Activated CD4-positive, alpha-beta T cell treated with anti-CD3 and anti-CD28 coated beads, Interleukin-2, amount 10 ng/mL, durations not matched to agents 24 days and 14 days (primary cell): ENCODE measurements at places on chromosomes 2 and 18. TPM values are rescaled to one million over a fixed set of nuclear protein-coding genes. Genes with fewer than 3 reads are reported as not detected.
A peak's percentile ranks its signal among the peaks of the same experiment; 100 is the strongest.

DNA sequence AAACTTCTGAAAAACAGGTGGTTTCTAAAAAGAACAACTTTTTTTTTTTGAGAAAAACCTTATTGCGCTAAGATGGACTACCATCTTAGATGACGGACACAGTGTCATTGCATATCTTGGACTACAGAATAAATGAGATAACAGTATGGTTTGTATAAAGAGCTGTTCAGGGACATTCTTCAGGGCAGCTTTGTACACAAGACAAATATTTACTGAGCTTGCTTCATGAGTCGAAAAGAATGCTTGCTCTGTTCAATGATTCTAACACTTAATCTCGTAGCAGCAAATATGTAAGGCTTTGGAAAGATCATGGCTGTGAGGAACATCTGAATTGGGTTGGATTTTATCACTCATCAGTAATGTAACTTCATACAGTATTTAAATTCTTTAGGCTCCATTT, 282.5 kb upstream of the CWC22 start:
- no peak overlapping the region for H3K27ac ChIP-seq
- H3K4me1 ChIP-seq: no peaks in the 10 kb centered on the region
- H3K36me3 ChIP-seq: no peaks in the 10 kb centered on the region
- no peak overlapping the region for H3K4me3 ChIP-seq
- H3K27me3 ChIP-seq: no peaks in the 10 kb centered on the region
- no peak for DNase-seq

DNA sequence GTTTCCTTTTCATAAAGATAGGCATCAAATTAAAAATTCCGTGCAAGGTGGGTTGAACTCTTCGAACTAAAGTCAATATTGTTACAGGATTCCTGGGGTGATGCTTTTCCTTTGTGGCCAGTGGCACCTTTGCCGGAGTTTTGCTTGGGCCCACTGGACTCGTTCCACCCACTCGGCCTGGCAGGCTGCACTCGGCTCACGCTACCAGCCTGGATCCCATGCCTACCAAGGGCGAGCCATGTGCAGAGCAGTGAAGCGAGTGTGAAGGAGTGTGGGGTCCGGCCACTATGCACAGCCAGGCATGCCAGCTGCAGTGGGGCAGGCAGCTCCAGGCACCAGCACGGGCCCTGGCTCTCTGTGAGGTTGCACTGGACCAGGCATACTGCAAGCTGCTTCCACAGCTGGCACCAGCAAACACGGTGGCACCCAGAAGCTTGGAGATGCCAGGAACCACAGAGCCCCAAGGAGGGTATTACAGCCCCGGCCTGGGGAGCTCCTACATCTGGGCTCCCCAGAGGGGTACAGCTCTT, 83.6 kb downstream of the DTNB start:
- no peaks in the 10 kb centered on the region for H3K27me3 ChIP-seq
- H3K4me1 ChIP-seq: peaks cover 34% of the 10 kb centered on the region
- H3K36me3 ChIP-seq: peaks cover 5% of the 10 kb centered on the region
- no peak overlapping the region for H3K4me3 ChIP-seq
- DNase-seq: no peak

- no peak overlapping the region for H3K4me3 ChIP-seq
- H3K27ac ChIP-seq: peak overlapping the region; percentile 45
- no peaks in the 10 kb centered on the region for H3K4me1 ChIP-seq
- no peaks in the 10 kb centered on the region for H3K36me3 ChIP-seq
- peak; percentile 67 for DNase-seq
- peaks cover 1% of the 10 kb centered on the region for H3K27me3 ChIP-seq
These were observed 41.7 kb downstream of the MYOM1 start for GRCh38 chr18:3177902-3178687.

GRCh38 chr2:120498121-120498520, 152.2 kb downstream of the INHBB start:
- no peak for DNase-seq
- no peak overlapping the region for H3K27ac ChIP-seq
- no peak overlapping the region for H3K4me3 ChIP-seq

AMER3 gene
- total RNA-seq: not detected in 2 replicates

ZC3H8 gene
- total RNA-seq: 34.5 and 41.4 TPM in 2 replicates

DNA sequence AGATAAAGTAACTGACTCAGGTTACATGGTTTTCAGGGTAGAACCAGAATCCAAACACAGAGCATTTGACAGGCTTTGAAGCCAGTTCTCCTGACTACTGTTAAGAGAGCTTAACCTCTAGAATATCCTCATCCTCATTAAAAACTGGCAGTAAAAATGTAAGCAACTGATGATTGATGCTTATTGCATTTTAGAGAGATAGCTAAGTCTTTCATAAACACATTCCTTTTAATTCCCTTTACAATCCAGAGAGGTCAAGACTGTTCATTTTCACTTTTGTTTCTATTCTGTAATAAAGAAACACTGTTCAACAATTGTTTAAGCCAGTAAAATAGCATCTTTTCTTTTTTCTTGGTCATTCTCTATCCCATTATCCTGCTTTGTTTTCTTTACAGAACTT, 53.9 kb upstream of the RAB27B start:
- no peak overlapping the region for H3K4me3 ChIP-seq
- H3K36me3 ChIP-seq: no peaks in the 10 kb centered on the region
- peaks cover 14% of the 10 kb centered on the region for H3K4me1 ChIP-seq
- peaks cover 5% of the 10 kb centered on the region for H3K27me3 ChIP-seq

- no peak overlapping the region for H3K27ac ChIP-seq
- H3K36me3 ChIP-seq: no peaks in the 10 kb centered on the region
- H3K4me3 ChIP-seq: peak overlapping the region; percentile 19
- H3K27me3 ChIP-seq: no peaks in the 10 kb centered on the region
- DNase-seq: no peak
These were observed 33.7 kb upstream of the WDR75 start for GRCh38 chr2:189407281-189408209.

- peak; percentile 84 for DNase-seq
- H3K27ac ChIP-seq: no peak overlapping the region
- no peaks in the 10 kb centered on the region for H3K27me3 ChIP-seq
- peaks cover 8% of the 10 kb centered on the region for H3K4me1 ChIP-seq
These were observed 90.9 kb upstream of the SMAD7 start for GRCh38 chr18:49041435-49042245.

GRCh38 chr18:67862069-67862468, 345.5 kb upstream of the DSEL start:
- H3K27ac ChIP-seq: no peak overlapping the region
- H3K27me3 ChIP-seq: no peaks in the 10 kb centered on the region
- no peak for DNase-seq
- no peaks in the 10 kb centered on the region for H3K4me1 ChIP-seq

- H3K4me3 ChIP-seq: no peak overlapping the region
- H3K27me3 ChIP-seq: no peaks in the 10 kb centered on the region
- peak; percentile 86 for DNase-seq
- H3K27ac ChIP-seq: no peak overlapping the region
- H3K36me3 ChIP-seq: peaks cover 18% of the 10 kb centered on the region
These were observed 16.4 kb upstream of the FBLN7 start for GRCh38 chr2:112121682-112122254.

NCKAP5 gene
- total RNA-seq: not detected in 2 replicates
